GM23248 (cell line): ENCODE measurements at places on chromosomes 3 and 15. TPM values are rescaled to one million over a fixed set of nuclear protein-coding genes. Genes with fewer than 3 reads are reported as not detected.

DNA sequence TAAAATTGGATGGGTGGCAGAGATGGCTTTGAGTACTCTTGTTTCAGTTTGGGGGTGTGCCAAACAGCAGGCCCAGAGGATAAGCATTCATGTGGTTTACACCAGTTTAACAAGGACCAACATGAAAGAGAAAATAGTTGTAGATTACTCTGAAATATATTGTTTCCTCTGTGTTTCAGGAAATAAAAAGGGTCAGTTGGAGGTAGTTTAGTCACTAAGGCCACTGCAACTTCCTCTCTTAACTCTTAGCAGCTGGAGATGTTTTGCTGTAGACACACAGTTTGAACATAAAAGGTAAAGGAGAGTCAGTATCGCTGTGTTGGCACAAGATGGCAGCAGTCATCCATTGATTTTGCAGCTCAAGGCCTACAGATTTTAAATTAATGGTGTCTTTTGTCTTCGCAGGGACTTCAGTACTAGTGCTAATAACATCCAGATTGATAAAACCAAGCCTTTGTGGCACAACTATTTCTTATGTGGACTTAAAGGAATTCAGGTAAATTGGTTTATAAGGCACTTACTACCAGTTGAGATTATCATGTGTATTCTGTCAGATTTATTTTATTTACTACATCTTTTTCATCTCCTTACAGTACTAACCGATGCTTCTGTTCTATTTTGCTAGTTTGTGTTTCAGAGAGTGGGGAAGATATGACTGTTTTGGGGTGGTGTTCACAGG lies 65.5 kb downstream of the GALK2 start:
- peak; percentile 87 for DNase-seq

DNA sequence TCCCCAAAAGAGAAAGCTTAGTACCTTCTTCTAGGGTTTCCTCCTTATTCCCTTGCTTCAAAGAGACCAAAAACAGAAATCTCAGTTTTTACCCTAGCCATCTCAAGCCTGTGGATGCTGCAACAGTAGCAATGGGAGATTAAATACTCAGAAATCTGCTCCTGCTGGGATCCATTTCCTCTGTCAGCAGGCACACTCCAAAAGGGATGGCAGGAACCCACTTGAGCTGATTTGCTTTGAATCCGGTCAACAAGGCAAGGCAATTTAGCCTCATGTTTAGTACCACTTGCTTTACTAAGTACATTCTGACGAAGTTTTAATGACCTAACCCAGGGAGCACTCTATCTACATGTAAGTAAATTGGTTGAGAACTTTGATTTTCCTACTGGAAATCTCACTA lies 590.0 kb upstream of the ADAMTS9 start:
- no peak for DNase-seq

- peak; percentile 12 for DNase-seq
Observed at GRCh38 chr3:148707601-148708380, 10.1 kb downstream of the AGTR1 start.

DNA sequence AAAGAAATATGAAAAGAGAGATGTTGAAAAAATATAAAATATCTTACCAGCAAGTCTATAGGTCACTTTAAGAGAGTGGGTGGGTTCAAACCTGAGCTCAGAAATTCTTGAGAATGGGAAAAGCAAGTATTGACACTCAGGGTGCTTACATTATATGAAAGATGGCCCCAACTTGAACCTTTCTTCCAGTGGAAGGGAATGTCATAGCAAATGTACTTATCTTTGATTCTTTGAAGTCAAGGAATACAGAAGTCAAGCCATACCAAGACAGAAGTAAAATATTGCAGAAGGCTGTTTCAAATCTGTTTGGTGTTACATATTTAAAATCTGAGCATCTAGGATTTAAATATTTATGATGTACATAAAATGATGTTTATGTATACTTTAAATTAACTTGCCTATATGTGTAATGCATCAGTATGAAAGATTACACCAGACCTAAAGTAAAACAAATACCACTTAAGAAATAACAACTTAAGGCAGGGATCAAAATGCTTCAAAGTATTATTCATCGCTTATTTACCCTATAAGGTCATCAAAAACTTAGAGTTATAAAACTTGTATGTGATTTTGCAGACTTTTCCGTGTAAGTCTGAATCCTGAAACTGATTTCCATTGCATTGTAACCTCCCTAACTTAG lies 8.7 kb downstream of the MME start:
- no peak for DNase-seq

DNA sequence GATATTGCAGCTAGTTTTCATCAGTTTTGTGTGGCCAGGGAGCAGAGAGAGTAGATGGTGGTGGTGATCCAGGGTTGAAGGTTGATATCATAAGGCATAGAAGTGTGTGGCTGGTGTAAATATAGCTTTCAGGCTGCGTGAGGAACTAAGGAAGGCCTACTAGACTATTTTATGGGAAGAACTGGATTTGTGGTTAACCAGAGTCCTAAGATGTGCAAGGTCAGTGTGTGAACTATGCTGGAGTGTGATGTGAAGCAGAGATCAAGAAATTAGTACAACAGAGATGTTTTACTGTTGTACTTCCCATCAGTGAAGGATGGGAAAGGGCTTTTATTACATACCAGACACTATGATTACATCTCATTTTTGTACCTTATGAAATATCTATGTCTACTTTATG lies 41.5 kb downstream of the MAPK6 start:
- no peak for DNase-seq

DNA sequence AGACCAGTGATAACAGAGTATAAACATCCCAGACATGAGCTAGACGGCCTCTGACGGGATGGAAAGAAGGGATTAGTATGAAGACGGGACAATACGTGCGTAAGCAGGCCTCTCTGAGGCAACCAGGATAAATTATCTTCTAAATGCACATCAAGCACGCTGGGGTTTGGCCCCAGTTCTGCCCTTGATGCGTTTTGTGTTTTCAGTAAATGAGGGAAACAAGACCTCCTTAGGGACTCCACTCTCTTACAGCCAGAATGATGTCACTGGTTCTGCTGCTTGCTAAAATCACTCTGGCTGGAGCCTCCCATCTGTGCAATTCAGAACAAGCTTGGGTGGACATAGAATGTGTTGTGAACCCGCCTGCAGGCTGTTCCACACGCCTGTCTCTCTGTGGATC lies 156.0 kb upstream of the MCTP2 start:
- DNase-seq: peak; percentile 58

DNA sequence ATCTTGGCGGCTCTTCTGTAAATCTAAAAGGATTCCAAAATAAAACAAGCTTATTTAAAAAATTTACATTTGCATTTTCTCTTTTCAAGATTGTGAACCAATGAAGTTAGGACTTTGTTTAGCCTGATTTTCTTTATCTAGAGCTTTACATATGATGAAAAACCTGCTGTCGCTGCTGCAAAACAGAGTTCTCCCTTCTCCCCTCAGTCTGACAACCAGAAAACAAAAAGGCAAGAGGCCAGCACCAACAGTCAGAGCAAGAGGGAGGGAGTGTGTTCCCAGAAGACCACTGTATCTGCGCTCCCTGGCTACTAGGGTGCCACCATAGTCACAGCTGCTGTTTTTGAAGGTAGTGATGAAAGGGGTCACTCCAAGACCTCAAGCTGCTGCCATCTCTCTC lies 33.1 kb upstream of the NEO1 start:
- DNase-seq: no peak

DNA sequence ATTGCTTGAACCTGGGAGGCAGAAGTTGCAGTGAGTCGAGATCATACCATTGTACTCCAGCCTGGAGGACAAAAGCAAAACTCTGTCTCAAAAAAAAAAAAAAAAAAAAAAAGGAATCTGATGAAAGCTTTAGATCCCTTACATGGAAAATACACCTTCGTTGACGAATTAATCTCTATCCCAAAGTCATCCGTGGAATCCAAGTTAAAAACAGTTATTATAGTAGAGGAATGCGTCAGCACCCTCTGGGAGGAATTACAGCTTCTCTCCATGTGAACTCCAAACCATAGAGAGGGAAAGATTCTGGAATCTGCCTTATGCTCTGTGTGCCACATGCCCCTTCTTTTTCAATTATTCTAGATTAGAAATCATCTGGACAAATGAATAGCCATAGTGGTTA lies 192.3 kb upstream of the C2CD4B start:
- DNase-seq: no peak

DNA sequence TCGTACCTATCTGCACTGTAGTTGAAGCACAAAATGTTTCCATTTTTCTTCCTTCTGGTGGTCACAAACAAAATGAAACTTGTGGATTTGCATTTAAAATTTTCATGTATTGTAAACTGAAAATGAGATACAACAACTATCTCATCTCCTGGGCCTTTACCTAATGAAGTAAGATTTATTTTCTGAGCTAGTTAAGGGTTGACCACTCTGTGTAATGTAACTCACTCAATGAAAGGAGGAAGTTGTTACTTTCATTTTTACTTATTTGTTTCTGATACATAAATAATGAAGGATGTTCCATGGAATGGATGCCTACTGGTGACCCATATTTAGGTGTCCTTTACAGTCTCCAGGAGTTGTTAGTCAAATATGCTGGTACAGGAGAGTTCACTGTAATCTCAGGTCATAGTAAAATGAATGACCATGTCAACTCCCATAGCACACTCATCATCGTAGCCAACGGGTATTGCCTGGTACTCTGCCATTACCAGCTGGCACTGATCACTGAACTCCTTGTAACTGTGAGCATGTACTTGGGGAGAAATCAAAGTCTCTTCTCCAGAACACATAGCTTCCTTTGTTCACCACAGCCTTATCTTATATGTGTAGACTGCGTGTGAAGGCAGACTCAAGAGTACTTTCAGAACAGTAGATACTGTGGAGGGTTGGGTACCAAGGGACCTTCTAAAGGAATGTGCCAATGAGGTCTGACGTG lies 474.2 kb upstream of the ROBO2 start:
- no peak for DNase-seq

- no peak for DNase-seq
Observed at GRCh38 chr3:45599984-45600650, 5.6 kb downstream of the LIMD1 start.

GRCh38 chr3:110680450-110680849 lies 391.2 kb upstream of the NECTIN3 start:
- DNase-seq: peak; percentile 28

The GABRA5 gene
- total RNA-seq: 0.22 and 0.25 TPM in 2 replicates

- peak; percentile 26 for DNase-seq
Observed at GRCh38 chr3:46096336-46096735, 69.1 kb upstream of the XCR1 start.

DNA sequence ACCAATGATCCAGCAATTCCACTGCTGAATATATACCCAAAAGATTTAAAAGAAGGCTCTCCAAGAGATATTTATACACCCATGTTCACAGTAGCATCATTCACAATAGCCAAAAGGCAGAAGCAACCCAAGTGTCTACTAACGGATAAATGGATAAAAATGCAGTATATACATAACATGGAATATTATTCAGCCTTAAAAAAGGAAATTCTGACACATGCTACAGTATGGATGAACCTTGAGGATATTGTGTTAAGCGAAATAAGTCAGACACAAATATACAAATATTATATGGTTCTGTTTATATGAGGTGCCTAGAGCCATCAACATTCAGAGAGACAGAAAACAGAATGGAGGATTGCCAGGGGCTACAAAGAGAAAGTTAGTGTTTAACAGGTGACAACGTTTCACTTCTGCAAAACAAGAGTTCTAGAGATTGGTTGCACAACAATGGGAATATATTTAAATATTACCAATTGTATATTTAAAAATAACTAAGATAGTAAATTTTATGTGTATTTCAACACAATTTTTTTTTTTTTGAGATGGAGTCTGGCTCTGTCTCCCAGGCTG lies 69.4 kb downstream of the STAG1 start:
- DNase-seq: no peak

- no peak for DNase-seq
Observed at GRCh38 chr15:94052711-94053110, 178.7 kb upstream of the MCTP2 start.
